ENCODE measurements at places on chromosomes 6 and 20. TPM values are rescaled to one million over a fixed set of nuclear protein-coding genes. Genes with fewer than 3 reads are reported as not detected.

GRCh38 chr20:8571611-8572010 lies 439.5 kb downstream of the PLCB1 start:
- H3K4me3 ChIP-seq, result no peak overlapping the region
- DNase-seq, result no peak
- H3K4me1 ChIP-seq, result no peaks in the 10 kb centered on the region
- H3K36me3 ChIP-seq, result no peaks in the 10 kb centered on the region

- DNase-seq, result no peak
- no peak overlapping the region for H3K4me3 ChIP-seq
- H3K27me3 ChIP-seq, result no peaks in the 10 kb centered on the region
- H3K27ac ChIP-seq, result no peak overlapping the region
Measured at GRCh38 chr6:158988477-158988876, 11.5 kb downstream of the RSPH3 start.

- no peaks in the 10 kb centered on the region for H3K4me1 ChIP-seq
- no peaks in the 10 kb centered on the region for H3K27me3 ChIP-seq
- H3K27ac ChIP-seq, result no peak overlapping the region
Measured at GRCh38 chr20:33431797-33432381, 11.7 kb downstream of the SNTA1 start.

The FLRT3 gene
- not detected for total RNA-seq

The ZFP57 gene
- 12.3 TPM for total RNA-seq
